ENCODE measurements at places on chromosomes 6 and 20.

GRCh38 chr20:38730167-38730988 is 6.1 kb downstream of the SLC32A1 start:
- no peak for DNase-seq

GRCh38 chr6:80263585-80263984 is 157.1 kb downstream of the BCKDHB start:
- DNase-seq = no peak

DNA sequence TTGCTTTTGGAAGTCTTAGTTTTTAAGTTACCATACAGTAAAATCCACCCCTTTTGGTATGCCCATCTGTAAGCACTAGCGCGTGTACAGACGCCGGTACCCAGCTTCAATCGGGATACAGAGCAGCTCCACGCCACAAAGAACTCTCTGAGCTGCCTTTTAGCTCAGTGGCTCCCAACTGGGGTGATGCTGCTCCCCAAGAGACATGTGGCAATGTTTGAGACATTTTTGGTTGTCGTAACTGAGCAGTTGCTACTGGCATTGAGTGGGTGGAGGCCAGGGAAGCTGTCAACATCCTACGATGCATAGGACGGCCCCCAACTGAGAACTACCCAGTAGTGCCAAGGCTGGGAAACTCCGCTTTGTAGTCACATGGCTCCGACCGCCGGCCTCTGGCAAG is 73.3 kb downstream of the BMP7 start:
- no peak for DNase-seq

- no peak for DNase-seq
Observed at GRCh38 chr20:18465536-18466200, 1.2 kb downstream of the DZANK1 start.

- no peak for DNase-seq
Observed at GRCh38 chr6:43375693-43376092, 6.2 kb upstream of the ZNF318 start.

DNA sequence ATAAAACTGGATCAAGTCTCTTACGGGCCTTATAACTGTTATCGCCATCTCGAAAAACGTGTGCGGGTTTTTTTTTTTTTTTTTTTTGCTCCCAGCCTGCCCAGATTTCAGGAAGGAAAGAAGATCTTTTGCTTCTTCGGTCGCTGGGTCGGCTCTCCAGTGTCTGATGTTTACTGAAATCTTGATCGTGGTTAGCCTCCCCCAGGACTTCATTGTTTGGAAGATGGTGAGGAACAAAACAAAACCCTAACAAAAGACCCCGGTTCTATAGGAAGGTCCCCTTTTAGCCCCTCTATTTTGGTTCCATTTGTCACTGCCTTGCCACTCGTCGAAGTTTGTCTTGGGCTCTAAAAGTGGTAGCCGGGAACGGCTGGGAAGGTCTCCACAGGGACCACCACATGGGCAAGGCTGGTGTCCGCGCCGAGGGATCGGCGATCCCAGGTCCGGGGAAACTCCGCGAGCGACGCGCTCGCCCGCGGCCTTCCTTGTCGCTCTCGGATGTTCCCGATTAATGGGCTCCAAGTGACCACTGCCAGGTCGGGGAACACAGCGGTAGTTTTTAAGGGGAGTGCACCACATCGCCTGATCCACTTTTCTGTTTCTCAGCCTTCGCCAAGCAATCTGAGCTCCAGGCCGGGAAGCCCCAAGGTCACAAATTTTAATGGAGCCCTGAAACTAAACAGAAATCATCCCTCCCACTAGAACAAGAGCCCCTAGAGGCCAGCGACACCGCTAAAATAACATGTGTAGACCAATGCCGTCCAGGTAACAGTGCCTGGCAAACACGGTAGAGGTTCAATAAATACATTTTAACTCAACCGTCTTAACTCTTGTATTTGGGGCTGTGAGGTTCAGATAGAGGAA is 27.0 kb downstream of the TRIM27 start:
- DNase-seq = peak; percentile 84

- DNase-seq = no peak
Observed at GRCh38 chr6:45187836-45188235, 140.3 kb upstream of the RUNX2 start.

GRCh38 chr20:1863296-1863695 is 31.9 kb upstream of the SIRPA start:
- DNase-seq = no peak

Measured in posterior vena cava (tissue), 2 donors.